Progenitor cell of endocrine pancreas (in vitro differentiated cells): ENCODE measurements at places on chromosomes 1 and 21. TPM values are rescaled to one million over a fixed set of nuclear protein-coding genes. Genes with fewer than 3 reads are reported as not detected.

IGSF3 gene
- 41.5 and 43.3 TPM in 2 replicates for total RNA-seq

OR2AK2 gene
- not detected in 2 replicates for total RNA-seq

AQP10 gene
- total RNA-seq, result 0.64 and 0.96 TPM in 2 replicates

ACOT11 gene
- 1.7 and 2.2 TPM in 2 replicates for total RNA-seq

MAP3K21 gene
- total RNA-seq, result 13.1 and 13.9 TPM in 2 replicates

UBQLN4 gene
- total RNA-seq, result 94.2 and 97.8 TPM in 2 replicates
